Right ventricle myocardium inferior (tissue), 1 donor: ENCODE measurements at places on chromosomes 4 and X. TPM values are rescaled to one million over a fixed set of nuclear protein-coding genes. Genes with fewer than 3 reads are reported as not detected.

The TGIF2LX gene
- total RNA-seq = not detected

The ATP1B4 gene
- total RNA-seq = not detected

The TLR2 gene
- 4.4 TPM for total RNA-seq

DNA sequence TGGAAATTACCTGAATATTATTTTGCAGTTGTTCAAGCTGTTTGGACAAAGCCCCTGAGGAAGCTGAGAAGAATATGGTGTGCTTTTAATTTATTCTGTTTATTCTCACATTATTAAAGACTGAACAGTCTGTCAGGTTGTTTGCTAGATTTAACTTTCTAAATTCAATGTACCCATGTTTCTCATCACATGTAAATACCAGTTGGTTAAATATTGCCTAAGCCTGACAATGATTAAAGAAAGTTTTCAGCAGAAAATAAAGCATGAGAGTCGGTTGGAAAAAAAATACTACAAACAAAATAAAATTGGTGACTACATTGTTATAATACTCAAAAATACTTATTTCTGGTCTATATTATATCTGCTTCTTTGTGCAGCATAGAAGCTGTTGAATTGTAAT, 1974.7 kb downstream of the ARAP2 start:
- no peak for DNase-seq

GRCh38 chr4:85147481-85148076, 181.1 kb upstream of the WDFY3 start:
- DNase-seq = peak; percentile 84

DNA sequence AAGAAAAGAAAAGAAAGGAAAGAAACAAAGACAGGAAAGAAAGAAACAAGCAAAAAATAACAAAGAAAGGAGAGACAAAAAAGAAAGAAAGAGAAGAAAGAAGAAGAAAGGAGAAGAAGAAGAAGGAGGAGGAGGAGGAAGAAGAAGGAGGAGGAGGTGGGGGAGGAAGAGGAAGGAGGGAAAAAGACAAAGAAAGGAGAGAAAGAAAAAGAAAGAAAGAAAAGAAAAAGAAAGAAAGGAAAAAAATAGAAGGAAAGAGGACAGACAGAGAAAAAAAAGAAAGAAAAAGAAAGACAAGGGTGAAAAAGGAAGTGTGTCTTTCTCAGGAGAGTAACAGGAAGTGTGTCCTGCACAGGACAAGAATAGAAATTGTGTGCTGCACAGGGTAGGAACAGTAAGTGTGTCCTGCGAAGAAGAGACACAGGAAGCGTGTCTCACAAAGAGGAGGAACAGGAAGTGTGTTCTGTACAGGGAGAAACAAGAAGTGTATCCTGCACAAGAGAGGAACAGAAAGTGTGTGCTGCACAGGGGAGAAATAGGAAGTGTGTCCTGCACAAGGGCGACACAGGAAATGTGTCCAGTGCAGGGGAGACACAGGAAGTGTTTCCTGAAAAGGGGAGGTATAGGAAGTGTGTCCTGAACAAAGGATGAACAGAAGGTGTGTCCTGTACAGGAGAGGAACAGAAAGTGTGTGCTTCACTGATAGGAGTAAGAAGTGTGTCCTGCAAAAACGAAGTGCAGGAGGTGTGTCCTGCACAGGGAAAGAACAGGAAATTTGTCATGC, 101.2 kb downstream of the ARSF start:
- DNase-seq = no peak

GRCh38 chr4:74181219-74181618, 23.3 kb downstream of the MTHFD2L start:
- DNase-seq = no peak

DNA sequence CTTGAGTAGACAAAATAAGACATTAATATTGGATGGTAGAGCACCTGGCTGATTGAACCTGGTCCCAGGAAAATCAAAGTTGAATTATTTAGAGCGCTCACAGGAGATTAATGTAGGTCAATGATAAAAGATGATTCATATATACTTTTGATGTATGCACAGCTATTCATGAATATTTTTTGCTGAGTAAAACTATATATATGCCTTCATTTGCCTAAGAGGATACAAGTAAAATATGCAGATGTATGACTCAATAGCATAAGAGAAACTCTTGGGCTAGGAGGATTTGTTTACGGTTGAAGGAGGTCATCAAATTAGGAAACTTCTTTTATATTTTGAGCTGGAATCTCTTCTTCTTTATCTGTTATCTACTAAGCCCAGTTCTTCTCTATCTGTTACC, 202.7 kb upstream of the HS3ST1 start:
- DNase-seq = no peak
